ENCODE measurements at places on chromosomes 5 and 9. TPM values are rescaled to one million over a fixed set of nuclear protein-coding genes. Genes with fewer than 3 reads are reported as not detected.

IFNA21 gene
- total RNA-seq, result not detected

BSPRY gene
- total RNA-seq, result not detected

CATSPER3 gene
- 1.2 TPM for total RNA-seq

GRCh38 chr9:893843-894420 is 52.4 kb downstream of the DMRT1 start:
- no peak for DNase-seq

- peak; percentile 72 for DNase-seq
Measured at GRCh38 chr9:83304686-83305085, 233.5 kb downstream of the FRMD3 start.

BHMT gene
- total RNA-seq, result not detected

DNA sequence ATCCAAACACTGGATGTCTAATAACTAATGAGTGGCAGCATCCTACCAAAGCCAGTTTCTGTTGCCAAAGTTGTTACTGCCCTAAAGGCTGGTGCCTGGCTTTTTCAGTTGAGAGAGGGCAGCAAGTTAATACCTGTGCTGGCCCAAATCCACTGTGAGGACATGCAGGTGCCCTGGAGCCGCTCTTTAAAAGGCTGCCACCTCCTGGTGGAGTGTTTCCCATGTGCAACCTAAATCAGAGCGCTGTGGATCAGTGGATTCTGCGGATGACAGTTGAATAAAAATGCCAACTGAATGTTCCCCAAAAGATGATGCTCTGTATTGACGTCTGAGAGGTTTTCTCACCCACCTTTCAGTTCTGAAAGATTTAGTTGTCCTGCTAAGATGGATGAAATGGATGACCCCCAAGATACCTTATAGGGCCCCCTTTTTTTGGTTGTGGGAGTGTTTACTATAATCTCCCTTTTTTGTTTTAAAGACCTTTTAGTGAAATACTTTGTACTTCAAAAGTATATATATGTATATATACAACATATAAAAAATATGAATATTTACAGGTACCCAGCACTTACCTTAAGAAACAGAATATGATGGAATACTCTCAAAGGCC is 146.4 kb downstream of the EGFLAM start:
- no peak for DNase-seq

KCNT1 gene
- total RNA-seq, result 2.7 TPM

DNA sequence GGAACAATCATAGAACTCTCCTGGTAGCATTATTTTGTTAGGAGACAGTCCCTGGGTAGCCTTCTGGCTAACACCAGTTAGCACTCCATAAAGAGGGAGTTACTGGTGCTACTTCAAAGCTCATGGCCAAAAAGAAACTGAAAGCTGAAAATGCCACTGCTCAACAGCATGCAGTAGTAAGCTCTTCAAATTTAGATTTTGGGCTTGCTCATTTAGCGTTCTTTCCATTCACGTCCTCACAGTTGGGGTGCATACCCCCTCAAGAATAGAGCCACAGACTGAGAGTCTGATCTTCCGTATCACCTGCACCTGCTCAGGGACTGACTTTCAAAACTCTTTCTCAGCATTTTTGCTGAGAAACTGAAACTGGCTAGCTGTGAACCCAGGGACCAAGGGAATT is 24.7 kb downstream of the NTRK2 start:
- no peak for DNase-seq

NMUR2 gene
- total RNA-seq, result not detected

DNA sequence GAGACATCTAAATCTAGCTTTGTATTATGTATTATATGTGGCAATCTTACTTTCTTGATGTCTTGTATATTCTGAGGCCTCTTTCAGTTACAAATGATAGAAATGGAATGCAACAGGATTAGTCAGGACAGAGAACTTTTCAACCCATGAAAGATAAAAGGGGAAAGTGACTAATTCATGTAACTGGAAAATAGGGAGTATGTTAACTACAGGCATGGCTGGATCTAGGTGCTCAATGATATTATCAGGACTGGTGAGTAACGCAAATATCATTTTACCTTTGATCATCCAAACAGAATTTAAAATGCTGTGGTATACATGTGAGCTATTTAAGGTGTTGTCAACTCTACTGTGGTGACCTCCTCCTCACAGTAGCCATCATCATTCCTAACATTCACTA is 215.7 kb upstream of the GLRA1 start:
- DNase-seq, result no peak

GRCh38 chr5:1182360-1182632 is 19.1 kb upstream of the SLC6A19 start:
- no peak for DNase-seq

- DNase-seq, result no peak
Measured at GRCh38 chr9:136108648-136109266, 9.9 kb downstream of the TMEM250 start.

BRINP1 gene
- 51.3 TPM for total RNA-seq

ADAMTS16 gene
- 0.62 TPM for total RNA-seq

OR1B1 gene
- total RNA-seq, result 0.62 TPM

DNA sequence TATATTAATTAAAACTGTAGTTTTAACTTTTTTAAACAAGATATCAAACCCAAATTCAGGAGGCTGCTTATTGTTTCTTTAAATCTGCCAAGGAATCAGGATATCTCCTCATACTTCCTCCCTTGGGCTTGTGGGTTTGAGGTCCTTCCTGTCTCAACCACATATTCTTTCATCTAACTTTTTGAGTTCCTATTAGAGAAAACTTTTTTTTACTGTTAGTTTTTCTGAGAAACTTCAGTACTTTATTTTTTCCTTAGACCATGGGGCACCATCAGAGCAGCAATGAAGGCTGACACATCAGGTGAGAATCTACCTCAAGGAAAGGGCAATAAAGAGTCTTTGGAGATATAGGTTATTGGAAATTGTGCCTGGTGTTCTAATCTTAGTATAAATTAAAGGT is 56.7 kb downstream of the TSSK1B start:
- DNase-seq, result no peak

GRCh38 chr9:437574-438001 is 222.9 kb downstream of the DOCK8 start:
- DNase-seq, result no peak

- no peak for DNase-seq
Measured at GRCh38 chr5:62268792-62269191, 37.2 kb upstream of the KIF2A start.

RNF224 gene
- not detected for total RNA-seq

HRH2 gene
- total RNA-seq, result 6.9 TPM

SLC2A8 gene
- total RNA-seq, result 9.2 TPM

GRCh38 chr9:14245901-14246525 is 67.9 kb downstream of the NFIB start:
- DNase-seq, result no peak

DNA sequence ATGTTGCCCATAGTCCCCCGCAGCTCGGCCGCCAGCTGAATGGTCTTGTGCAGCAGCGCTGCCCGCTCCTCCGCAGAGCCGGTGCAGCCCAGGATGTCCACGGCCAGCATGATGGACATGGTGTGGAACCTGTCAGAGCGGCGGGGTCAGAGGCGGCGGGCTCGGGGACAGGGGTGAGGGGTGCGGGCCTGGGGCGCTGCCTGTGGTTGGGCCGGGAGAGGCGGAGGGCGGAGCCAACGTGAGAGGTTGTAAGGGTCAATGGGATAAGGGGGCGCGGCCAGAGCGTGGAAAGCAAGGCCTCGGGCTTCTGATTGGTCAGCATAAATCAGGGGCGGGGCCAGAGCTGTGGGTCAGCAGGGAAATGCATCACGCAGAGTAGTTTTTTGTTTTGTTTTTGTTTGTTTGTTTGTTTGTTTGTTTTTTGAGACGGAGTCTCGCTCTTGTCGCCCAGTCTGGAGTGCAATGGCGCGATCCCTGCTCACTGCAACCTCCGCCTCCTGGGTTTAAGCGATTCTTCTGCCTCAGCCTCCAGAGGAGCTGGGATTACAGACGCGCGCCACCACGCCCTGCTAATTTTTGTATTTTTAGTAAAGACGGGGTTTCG is 6.8 kb upstream of the TOR2A start:
- peak; percentile 61 for DNase-seq

- DNase-seq, result no peak
Measured at GRCh38 chr5:109589986-109590385, 99.7 kb upstream of the MAN2A1 start.

DNA sequence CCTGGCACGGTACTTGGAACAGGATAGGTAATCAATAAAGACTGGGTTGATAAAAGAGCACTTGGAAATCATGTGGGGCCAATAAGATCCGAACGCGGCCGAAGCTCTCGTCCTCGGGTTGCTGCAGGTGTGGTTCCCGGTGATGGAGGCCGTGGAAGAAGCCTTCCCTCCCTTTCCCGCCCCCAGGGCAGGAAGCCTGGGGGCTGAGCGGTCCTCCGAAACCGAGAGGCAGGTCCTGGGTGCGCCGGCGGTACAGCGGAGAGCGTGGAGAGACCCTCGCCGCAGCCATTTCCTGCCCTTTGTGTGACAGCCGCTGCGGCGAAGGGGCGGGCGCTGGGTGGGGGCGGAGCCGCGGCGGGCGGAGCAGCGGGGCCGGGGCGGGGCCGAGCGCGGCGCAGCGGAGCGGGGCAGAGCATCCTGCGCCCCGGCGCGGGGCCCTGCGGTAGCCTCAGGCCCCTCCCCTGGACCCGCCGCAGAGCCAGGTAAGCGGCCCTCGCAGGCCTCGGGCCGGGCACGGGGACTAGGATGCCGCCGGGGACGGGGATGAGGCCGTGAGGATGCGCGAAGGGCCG is at the start of gene CYFIP2:
CYFIP2 (plus strand) TSS at position 410 of the 572 bp plus-strand sequence. CDS start 19,239 bp downstream, outside the sequence.
- peak; percentile 65 for DNase-seq

DNA sequence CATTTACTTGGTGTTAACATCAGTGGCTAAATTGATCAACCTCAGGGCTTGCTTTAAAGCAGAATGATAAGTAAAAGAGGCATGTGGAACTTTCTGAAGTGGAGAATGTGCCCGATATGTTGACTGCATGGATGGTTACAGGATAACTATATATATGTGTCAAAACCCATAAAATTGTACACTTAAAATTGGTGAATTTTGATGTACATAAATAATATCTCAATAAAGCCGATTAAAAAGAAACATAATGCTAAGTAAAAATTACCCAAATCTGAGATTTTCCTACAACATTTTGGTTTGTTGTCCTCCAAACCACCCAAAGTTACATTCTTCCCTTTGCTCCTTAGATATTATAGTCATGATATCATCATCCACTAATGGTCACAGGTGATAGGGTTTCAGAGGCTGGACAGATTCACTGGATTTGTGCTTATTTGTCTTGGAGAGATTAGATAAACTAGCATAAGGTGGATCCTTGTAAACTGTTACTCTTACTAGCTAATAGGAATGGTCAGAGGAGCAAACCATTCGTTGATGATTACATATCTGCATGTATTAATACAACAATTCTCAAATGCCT is 119.7 kb upstream of the RPS23 start:
- DNase-seq, result no peak

UAP1L1 gene
- total RNA-seq, result 0.31 TPM

DNA sequence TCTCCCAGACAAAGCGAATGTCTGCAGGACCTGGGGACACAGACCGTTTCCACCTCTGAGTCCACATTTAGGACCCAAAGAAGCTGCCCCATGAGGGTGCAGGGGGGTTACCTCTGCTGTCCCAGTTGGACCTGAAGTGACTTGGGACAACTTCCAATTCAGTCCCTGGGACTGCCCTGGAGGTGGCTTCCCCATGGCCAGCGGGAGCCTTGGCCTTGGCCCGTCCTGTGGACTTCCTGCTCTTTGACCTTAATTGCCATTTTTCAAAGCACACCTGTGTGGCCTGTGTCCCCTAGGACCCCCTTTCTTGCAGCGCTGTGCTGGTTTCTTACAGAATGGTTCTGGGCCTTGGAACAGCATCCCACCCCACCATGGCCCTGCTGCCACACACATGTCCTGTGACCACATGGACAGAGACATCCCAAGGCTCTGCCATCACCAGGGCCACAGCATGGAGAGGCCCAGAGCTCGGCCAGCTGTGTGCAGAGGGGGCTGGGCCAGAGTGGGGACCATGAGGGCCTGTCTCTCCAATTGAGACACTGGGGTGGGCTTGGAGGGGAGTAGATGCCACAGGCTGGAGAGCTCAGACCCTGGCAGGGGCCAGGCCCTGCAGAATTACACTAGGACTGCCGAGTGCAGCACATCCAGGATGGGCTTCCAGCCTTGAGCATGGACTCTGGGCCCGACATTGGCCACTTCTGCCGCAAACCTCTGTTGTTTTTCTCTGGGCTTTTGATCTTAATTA is 45.8 kb downstream of the SECISBP2 start:
- DNase-seq, result no peak

SCGB3A2 gene
- total RNA-seq, result not detected

DNA sequence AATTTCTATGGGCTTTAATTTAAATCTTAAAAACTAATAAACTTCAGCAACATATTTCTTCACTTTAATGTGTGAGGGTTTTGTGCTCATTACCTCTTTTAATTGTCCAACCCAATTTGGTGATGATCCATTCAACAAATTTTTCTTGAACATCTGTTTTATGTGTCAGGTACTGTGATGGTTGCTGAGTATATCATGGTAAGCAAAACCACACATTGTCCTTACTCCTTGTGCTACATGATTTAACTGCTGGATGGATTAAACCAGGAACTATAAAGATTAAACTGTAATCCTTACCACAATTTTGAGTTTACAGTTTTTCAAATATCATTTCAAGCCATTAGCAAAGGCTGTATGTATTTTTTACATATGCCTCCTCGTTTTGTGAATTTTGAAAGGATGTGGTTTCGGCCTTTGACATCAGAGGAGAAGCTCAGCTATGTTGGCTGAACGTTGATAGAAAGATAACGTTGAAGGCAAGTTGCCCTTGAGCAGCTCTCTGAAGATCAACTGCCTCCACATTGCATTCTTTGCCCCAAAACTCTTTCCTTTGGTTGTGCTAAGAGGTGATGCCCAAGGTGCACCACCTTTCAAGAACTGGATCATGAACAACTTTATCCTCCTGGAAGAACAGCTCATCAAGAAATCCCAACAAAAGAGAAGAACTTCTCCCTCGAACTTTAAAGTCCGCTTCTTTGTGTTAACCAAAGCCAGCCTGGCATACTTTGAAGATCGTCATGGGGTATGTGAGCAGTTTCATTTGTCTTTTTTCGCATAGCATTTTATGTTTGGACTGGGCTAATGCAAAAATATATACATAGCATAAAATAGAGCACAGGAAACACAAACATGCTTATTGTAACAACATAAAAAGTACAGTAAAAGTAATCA is at the start of gene ITK:
ITK (plus strand) TSS at position 467 of the 891 bp plus-strand sequence; CDS start at position 605, 138 bp downstream.
- no peak for DNase-seq

ZNG1E gene
- total RNA-seq, result 65.7 TPM

DOCK8 gene
- total RNA-seq, result 3.6 TPM
